ENCODE measurements at places on chromosomes 12 and 14.

DNA sequence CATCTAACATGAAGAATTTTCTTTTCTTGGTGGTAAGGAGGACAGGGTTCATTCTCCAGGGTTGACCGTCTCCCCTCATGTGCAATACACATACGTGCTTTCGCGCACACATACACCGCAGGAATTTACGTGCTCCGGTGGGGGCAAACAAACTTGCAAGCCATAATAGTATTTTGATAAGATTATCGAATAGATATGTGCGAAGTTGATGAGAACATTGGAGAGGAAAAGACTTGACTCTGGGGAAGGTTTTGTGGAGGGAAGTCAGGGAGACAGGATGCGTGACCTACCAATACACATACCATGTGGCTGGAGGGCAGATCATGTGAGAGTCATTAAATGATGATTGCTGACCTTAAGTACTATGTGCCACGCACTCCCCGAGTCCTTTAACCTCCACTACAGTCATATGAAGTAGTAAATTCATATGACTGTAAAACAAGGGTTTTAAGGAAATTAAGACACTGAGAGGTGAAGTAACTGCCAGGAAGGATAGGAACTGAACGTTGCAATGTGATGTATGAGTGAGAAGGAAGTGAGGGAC is 921 bp downstream of the RAD51B start:
- no peak for DNase-seq

- no peak for DNase-seq
These were observed 798 bp downstream of the CLEC2B start for GRCh38 chr12:9868311-9868801.

- DNase-seq, result no peak
These were observed 8.9 kb downstream of the SLC6A12 start for GRCh38 chr12:205026-205425.

GRCh38 chr12:32198555-32198954 is 91.9 kb downstream of the BICD1 start:
- no peak for DNase-seq

GRCh38 chr12:154058-154457 is 59.9 kb downstream of the SLC6A12 start:
- DNase-seq, result no peak

DNA sequence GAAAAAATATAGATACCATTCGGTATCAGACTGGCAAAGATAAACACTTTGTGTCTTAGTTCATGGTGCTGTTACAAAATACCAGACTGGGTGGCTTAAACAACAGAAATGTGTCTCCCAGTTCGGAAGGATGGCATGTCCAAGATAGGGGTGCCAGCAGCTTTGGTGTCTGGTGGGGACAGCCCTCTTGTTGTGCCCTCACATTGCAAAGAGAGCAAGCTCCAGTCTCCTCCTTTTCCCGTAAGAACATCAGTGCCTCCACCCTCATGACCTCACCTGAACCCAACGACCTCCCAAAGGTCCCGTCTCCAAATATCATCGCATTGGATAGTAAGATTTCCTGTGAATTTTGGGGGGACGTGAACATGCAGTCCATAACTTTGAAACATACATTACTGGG is 12.4 kb downstream of the ZBTB42 start:
- no peak for DNase-seq

DNA sequence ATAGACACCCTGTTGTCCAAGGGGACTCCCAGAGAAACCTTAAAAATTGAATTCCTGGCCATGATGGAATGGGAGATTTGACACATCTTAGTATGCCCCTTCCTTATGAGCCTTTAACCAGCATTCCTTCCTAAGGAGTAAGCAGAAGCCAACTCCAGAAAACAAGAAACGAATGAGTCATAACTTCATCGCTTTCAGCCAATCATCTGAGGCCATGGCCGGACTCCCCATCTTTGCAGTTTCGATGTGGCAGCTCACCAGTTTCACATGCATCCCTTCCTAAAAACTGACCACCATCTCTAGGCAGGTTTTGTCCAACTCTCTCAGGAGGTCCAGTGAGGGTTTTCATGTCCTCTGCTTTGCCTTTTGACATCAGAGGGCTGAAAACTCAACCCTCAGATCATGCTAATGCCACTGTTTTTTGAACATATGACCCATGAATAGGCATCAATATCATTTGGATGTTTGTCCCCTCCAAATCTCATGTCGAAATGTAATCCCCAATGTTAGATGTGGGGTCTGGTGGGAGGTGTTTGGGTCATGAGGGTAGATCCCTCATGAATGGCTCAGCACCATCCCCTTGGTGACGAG is 19.9 kb downstream of the DAAM1 start:
- DNase-seq, result no peak

- no peak for DNase-seq
These were observed 268.9 kb downstream of the NPAS3 start for GRCh38 chr14:33207467-33208017.

- no peak for DNase-seq
These were observed 137.2 kb upstream of the E2F7 start for GRCh38 chr12:77202457-77203060.

Data from GM12864 (cell line).